ENCODE measurements at places on chromosomes 6 and 20.

GRCh38 chr6:23245572-23245971, 676.2 kb downstream of the HDGFL1 start:
- DNase-seq: no peak

GRCh38 chr6:67870321-67870720, 764.8 kb upstream of the ADGRB3 start:
- DNase-seq: no peak

- no peak for DNase-seq
Measured at GRCh38 chr6:36783603-36784375, 55.5 kb downstream of the CPNE5 start.

DNA sequence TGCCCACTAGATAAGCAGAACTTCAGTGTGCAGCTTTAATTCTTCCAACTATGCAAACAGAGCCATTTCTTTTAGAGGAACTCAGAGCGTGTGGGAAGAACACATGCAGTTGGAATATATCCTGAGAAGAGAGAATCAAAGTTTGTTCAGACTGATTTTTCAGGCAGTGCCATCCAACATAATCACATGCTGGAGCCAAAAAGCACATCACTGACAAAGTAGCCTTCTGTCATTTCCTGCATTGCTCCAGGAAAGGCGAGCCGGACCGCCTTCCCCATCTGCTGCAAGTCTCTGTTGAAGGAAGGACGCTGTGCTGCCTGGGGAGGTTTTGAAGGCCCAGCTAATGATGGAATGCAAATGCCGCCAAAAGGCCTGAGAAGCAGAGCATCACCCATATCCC, 98.4 kb downstream of the DOK5 start:
- peak; percentile 29 for DNase-seq

DNA sequence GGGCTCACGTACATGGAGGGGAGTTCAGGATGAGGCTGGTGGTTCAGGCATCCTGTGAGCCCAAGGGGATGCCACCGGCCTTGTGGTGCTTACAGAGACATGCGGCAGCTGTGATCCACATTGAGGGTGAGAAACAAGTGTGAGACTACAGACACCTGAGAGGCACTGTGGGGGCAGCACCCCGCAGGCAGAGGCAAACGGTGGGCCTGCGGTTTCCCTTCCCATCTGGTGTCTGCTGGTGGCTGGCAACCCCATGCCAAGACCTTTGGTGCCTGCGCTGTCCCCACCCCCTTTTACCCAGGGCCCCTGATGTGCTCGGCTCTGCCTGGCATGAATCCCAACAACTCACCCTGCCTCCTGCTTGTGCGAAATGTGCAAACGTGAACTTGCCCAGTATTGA, 42.0 kb downstream of the ERMARD start:
- no peak for DNase-seq

DNA sequence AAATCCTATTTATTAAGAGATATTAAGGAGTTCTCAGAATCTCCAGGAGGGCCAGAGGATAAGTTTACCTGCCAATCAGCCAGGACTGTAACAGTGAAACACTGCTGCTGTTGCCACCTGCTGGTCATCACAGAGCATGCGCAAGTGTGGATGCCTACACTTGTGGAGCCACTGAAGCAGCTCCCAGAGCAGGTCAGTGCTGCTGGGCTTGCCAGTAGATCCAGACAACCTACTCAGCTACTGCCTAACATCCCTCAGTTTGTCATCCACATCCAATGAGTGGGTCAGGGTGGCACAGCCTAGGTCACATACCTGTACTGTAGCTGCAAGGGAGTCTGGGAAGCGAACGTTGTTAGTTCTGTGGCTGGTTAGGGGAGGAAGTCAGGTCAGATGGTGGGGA, 18.3 kb upstream of the NHSL1 start:
- no peak for DNase-seq

Data from pons (tissue), 1 donor.